Stimulated activated CD4-positive, alpha-beta T cell treated with anti-CD3 and anti-CD28 coated beads, Interleukin-15, amount 100 ng/mL, for 1 hour (primary cell): ENCODE measurements at places on chromosomes 7 and 10.

DNA sequence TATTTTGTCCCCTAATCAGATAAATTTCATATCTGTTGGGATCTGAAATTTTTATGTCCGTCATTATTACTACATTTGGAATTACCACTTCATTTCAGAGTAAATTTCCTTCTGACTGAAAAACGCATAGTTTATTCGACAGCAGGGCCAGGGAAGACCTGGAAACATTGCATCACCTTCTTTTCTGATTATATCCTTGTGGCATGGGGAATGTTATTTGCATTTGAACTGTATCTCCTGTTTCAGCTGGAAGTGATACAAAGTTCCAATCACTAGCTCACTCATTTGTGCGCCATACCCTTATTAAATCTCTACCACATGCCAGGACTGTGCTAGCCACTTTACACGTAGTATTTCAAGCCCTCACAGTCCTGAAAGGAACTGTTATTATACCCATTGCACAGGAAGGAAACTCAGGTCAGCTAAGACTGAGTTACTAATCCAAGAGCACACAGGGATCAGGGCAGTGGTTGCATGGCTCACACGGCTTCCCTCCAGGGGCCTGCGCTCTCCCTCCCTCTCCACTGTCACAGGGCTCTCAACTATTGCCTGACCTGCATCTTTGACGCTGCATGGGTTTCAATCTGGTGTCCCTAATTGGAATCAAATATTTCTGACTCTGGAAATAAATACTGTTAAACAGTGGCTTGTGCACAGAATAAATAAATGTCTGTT lies 84.4 kb upstream of the NANOS1 start:
- DNase-seq = no peak

- DNase-seq = no peak
Measured at GRCh38 chr10:29358010-29358616, 69.2 kb downstream of the LYZL1 start.

DNA sequence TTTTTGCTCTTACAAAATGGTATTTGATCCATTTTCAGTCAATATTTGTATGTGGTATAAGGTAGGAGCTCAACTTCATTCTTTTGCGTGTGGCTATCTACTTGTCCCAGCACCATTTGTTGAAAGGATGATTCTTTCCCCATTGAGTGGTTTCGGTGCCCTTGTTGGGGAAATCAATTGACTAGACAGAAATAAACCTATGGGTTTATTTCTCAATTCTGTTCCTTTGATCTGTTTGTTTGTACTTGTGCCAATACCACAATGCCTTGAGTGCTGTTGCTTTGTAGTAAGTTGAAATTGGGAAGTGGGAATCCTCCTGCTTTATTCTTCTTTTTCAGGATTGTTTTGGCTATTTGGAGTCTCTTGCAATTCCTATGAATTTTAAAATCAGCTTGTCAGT lies 41.0 kb downstream of the SNX10 start:
- no peak for DNase-seq

DNA sequence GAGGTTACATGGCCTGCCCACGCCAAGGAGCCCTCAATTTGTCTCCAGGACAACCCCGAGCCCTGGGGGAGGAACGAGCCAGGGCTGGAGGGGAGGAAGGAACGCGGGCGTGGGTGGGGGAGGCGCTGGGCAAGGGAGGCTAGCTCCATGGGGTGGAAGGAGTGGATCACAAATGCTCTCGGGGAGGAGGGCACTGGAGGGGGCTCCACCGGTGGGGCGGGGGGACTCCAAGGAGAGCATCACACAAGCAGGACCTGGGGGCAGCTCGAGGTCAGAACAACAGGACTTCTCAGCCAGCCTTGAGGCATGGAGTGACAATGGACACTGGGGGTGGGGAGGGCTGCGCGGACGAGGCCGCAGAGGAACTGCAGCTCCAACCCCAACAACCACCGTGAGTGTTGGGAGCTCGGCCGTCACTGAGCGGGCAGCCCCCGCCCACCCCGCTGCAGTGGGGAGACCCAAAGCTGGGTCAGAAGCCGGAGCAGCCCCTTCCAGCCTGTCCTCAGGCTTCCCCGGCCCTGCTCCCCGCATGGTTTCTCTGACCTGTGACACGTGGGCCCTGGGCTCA lies 41.1 kb downstream of the STK32C start:
- DNase-seq = no peak

- DNase-seq = no peak
Measured at GRCh38 chr7:83429493-83429892, 219.4 kb downstream of the SEMA3E start.

- DNase-seq = no peak
Measured at GRCh38 chr7:155466814-155467733, 9.1 kb downstream of the EN2 start.
